ENCODE measurements at places on chromosomes 4 and X.

GRCh38 chr4:165867961-165868360 lies 5.1 kb upstream of the TLL1 start:
- no peak for DNase-seq

DNA sequence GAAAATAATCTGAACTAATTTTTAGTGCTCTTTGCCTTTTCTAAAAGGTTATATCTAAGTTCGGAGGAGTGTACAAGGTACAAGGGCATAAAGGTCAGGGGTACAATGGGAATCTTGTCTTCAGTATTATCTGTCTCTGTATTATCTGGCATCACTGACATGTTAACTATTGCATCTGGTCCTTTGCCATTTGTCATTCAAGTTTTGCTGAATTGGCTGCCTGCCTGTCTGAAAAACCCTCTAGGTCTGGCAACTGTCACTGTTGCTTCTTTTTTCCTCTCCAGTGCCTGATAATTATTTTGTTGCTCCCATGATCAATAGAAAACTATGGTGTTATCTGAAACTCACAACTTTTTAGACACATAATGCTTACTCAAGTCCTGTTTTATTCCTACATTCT lies 112.5 kb upstream of the STK26 start:
- DNase-seq, result no peak

DNA sequence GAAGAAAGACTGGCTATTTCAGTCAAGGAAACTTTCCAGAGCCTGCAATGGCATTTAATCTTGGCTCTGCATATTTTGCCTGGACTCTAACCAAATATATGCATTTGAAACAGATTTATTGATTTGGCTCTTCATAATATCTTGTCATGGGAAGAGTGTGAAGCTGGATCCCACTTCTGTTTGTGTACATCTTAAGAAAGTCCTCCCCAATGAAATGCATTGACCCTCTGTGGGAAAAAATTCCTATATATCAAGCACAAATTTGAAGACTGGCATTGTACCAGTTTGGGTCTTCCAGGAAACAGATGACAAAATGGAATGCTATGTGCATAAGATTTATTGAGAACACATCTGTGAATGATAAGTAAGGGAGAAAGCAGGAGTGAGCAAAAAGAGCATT lies 897.3 kb upstream of the TENM3 start:
- no peak for DNase-seq

GRCh38 chr4:172412851-172413580 lies 599.8 kb downstream of the GALNTL6 start:
- DNase-seq, result no peak

DNA sequence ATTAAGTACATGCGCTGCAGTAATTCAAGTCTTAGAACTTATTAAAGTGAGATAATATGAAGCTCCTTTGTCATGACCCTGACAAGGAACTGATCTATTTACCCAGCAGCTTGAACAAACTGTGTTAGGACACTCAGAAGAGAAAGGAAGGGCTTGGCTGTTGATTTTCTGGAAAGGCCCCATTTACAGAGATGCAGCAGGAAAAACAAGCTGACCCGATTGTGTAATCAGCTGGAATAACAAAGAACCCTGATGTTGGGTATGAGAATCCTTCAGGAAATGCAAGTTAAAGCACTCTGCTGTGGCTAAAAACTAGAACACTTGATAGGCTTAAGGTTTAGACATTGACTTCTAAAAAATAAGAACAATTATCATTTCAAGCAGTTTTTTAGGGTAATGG lies 64.8 kb downstream of the TBC1D9 start:
- no peak for DNase-seq

GRCh38 chr4:41043465-41043864 lies 170.9 kb downstream of the APBB2 start:
- no peak for DNase-seq

DNA sequence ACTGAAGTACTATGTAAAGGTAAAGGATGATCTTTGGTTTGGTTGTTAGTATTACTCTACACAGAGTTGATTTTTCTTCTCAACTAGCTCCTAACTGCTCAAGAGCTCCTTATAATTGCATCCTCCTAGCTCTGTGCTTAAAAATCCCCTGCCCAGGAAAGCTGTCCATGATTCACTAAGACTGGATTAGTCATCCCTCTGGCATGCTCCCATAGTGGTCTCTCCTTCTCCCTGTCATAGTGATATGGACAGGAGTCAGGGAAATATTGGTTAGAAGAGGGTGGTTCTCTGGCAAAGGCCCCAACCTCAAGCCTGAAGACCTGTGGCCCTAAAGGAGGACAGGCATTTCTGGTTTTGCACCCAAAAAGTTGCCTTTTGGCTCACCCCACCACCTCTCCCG lies 242.3 kb upstream of the KCNIP4 start:
- DNase-seq, result no peak

DNA sequence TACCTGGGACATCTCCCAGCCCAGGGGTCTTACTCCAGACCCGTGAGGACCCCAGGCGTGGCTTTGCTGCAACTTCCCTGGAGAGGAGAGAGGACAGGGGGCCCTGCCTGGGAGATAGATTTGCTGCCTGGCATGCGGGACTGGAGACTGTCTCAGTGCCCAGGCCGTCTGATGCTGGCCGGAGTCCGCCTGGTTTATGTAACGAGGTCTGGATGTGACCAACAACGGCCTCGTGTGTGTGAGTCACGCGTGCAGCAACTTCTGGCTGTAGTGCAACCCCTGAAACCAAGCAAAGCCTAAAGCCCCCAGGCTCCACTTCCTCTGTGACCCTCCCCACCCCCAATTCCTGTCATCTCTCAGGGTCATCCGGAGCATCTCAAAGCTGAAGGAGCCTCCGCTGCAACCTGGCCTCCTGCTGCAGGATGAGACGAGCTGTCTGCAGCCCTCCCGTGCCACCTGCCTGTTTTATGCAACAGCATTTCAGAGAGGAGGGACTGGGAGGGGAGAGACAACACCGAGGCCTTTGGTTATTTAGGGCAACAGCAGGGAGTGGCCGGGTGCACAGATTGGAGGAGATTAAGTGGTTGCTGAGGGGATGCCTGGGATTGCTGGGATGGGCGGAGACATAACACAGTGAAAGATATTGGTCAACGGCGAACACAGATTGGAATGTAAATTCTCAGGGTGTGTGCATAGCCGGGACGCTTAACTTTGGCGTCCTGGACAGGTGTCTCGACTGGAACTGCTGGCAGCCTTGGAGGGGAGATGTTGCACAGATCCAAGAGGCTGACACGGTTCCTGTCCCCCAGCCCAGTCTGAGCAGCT lies 16.0 kb downstream of the XG start:
- DNase-seq, result no peak

DNA sequence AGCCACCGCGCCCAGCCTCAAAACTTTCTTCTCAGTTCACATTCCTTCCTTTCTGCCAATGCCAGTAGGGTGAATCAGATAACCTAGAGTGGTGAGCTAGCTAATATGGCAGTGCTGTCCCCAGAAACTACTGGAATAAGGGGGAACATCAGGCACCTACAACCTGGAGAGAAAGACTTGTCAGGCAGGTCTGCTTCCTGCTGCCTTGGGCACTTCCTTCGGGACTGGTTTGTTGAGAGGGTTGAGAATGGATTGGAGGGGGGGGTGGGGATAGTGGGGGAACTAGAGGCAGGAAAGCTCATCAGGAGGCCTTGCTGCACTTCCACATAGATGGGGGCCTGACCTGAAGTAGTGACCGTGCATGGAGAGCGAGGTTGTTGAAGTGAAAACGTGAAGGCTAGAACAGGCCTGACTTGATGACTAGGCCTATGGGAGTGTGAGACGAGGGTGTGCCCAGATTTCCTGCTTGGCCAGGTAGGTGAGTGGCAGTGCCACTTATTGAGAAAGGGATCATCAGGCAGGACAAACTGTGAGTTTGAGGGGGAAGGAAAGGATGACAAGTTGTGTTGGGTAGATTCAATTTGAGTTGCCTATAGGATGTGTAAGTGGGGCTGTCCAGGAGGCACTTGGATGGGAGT lies 33.4 kb downstream of the SLC25A5 start:
- no peak for DNase-seq

DNA sequence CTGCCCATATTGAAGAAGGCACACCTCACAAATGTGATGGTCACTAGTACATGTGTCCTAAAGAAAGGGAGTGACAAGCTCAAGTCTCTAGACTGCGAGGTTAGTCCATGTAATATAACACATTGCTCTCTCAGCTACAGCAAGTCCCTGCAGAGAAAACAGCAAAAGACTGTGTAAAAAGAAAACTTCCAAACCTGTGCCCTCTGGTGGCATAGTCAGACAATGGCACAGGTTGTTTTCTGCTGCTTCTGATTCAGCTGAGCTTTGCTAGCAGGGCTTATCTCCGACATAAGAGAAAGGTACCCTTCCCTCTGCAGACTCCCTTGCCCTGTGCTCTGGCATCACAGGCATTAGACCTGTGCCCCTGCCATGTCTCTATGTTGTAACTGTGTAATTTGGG lies 1.4 kb upstream of the SERPINA7 start:
- peak; percentile 2 for DNase-seq

DNA sequence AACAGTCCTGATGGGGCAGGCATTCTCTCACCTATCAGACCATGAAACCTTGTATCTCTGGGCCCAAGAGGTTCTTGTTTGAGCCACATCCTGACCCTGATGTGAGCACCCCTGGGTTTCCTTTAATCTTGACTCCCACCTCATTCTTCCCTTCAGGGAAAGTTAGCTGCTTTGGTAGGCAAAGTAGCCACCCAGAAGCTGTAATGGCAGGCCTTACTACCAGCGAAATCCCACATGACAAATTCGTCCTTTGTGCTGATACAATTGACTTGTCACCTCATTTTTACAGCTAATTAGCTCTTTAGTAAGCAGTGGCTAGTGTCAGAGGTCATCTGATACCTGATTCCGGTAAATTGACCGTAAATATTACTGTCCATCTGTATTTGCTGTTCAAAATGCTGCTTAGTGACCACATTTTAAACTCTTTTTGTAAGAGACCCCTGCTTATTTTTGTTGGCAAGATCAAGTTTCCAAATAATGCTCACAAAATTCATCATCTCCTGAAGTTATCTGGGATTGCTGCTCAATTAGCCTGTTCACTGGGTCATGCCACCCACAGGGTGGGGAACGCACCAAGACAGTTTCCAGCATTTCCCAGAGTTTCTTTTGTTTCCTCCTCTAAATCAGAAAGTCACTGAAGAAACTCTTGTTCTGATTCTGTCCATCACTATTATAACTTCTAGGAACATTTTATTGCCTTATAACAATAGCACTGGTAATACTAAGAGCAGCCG lies 329.7 kb downstream of the GPAT3 start:
- no peak for DNase-seq

- DNase-seq, result no peak
Measured at GRCh38 chrX:111133389-111133788, 37.4 kb downstream of the PAK3 start.

- DNase-seq, result no peak
Measured at GRCh38 chrX:133555782-133556458, 140.6 kb upstream of the GPC4 start.

GRCh38 chr4:183202523-183202922 lies 103.5 kb downstream of the WWC2 start:
- DNase-seq, result no peak

DNA sequence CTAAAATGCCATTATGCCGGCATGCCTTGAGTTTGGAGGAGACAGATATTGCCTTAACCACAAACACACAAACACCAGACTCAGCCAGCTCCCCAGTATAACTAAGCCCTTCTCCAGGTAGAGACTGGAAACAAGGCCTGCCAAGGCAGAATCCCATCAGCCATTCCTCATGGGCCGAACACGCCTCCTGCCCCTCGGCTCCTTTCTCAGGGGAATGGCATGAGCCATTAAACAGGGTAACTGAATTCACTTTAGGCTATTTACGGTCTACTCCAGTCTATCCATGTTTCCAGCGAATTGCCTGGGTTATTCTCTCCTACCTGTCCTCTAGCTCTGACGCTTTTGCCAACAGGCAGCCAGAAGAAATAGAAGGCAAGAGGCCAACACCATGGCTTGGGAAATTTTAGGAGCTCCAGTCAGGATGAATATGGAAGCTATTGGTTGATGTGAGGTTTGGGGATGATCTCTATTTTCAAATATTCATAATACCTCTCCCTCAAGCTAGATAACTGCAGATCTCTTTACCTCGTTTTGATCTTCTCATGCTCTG lies 4.9 kb downstream of the SEL1L3 start:
- DNase-seq, result no peak
